GM12878 (cell line): ENCODE measurements at places on chromosomes 7 and 10.

GRCh38 chr7:102992938-102993717 lies 80.3 kb downstream of the LRRC17 start:
- DNase-seq: no peak

DNA sequence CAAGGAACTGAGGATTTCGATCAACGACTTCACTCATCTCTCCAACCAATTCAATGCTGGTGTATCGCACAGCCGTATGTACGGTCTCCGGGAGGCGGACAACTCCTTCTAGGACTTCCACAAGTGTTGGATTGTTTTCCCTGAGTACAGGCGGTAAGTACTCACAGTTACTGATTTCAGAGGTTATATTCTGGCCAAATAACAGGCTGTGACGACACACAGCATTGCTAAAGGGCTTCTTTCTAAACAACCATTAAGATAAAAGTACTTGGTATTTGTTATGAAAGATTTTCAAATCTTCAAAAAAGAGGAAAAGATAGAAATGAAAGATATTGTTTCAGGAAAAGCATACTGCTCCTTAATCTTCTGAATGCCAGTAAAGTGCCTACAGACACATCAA lies 52.2 kb downstream of the IRF5 start:
- no peak for DNase-seq

GRCh38 chr7:52518869-52519268 lies 516.6 kb upstream of the POM121L12 start:
- DNase-seq: no peak

GRCh38 chr7:148905093-148905666 lies 21.1 kb upstream of the EZH2 start:
- no peak for DNase-seq

DNA sequence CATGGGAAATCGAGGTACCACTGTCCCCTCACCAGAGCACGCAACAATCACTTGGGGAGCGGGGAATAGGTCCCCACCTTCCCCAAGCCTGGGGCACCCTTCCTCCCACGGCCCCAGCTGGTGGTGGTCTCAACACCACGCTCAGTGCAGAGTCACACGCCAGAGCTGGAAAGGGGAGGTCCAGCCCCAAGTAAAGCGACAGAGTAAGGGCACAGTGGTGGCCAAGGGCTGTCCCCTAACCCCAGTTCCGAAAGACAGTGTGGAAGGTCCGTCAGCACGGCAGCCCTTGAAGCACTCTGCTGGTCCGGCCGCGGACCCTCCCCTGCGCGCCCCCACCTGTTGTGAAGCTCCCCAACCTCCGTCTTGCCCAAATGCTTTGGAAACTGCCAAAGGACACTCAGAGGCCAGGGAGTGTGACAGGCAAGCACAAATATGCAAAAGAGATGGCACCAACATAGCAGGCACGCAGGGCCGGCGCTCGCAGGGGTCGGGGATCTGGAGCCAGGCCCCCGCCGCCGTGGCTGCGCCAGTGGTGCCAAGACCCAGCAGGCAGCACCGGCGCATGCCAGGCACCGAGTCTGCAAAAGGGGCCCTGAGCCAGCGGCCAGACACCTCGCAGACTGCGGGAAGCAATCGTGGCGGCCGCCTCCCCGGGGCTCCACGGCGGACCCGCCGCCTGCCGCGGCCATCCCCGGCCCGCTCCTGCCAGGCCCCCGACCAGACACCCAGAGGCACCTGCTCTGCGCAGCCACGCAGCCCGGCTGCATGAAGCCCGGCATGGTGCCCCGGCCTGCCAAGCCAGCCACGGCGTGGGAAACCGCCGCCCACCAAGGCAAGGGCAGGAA lies 51.6 kb upstream of the SRRM3 start:
- DNase-seq: no peak

- no peak for DNase-seq
These were observed 92.2 kb upstream of the ZPBP start for GRCh38 chr7:50185208-50185607.

- no peak for DNase-seq
These were observed 8.3 kb upstream of the DENND10 start for GRCh38 chr10:119095640-119096039.

- DNase-seq: no peak
These were observed 1.8 kb upstream of the XPNPEP1 start for GRCh38 chr10:109924967-109925620.

DNA sequence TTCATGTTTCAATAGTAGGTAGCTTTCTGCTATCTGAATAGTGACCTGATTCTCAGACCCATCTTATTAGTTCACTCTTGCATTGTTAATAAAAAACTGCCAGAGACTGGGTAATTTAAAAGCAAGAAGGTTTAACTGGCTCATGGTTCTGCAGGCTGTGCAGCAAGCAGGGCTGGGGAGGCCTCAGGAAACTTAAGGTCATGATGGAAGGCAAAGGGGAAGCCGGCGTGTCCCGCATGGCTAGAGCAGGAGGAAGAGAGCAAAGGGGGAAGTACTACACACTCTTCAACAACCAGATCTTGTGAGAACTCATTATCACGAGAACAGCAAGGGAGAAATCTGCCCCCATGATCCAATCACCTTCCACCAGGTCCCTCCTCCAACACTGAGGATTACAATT lies 185.2 kb upstream of the PITRM1 start:
- DNase-seq: no peak

GRCh38 chr7:11319491-11320274 lies 346.0 kb downstream of the PHF14 start:
- no peak for DNase-seq

DNA sequence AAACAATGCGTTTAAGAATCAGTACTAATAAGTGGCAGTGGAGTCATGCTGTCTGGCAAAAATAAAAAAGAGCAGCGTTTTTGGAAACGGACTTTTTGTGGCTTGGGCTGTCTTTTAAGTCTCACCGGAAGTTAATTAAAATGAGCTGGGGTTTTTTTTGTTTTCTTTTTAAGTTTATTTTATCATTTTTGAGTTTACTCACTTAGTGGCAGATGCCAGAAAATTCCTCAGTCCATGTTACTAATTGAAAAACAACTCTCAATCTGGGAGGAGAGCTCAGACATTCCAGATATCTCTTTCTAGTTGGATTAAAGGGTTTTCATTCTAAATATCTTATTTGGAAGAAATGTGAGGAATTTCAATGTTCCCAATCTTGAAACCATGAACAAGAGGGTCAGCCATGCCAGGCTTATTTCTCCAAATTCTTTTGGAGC lies 133.8 kb upstream of the AGR3 start:
- DNase-seq: no peak

DNA sequence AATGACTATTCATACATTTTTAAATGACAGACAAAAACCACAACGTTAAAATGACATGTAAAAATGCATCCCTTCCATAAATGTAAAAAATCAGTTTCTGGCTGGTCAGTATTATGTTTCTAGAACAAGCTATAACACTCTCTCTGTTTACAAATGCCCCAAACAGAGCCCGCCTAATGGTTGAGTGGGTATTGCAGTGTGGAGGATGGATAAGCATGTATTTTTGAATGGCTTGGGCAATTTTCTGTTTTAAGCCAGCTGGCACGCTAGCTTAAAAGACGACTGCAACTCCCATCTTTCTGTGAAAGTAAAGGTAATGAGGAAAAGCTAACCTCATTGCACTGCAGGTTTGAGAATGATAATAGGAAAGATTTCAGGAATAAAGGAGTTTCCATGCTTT lies 430.7 kb downstream of the PARD3 start:
- no peak for DNase-seq

- no peak for DNase-seq
These were observed 15.1 kb upstream of the TTYH3 start for GRCh38 chr7:2616387-2617324.

GRCh38 chr10:26481914-26482550 lies 43.9 kb downstream of the APBB1IP start:
- no peak for DNase-seq

DNA sequence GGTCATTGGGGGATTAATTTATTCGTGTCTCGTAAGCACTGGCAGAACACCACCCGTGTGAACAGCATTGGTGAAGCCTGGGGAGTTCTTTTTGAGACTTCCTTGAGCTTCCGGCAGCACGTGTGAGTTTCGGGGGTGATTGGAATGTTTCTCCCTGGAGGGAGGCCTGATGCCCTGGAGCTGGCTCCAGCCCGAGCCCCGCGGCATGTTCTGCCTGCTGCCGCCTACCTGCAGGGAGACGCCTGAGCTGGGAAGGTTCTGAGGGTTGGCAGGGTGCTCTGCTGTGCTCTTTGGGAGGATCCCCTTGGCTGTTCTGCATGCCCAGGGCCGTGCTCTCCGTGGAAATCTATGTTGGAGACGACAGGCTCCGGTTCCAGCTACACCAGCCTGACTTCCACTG lies 159.3 kb downstream of the MGMT start:
- no peak for DNase-seq

GRCh38 chr10:102604439-102604841 lies 39.8 kb upstream of the TRIM8 start:
- no peak for DNase-seq

GRCh38 chr7:157008206-157009169 lies 2.0 kb downstream of the MNX1 start:
- DNase-seq: no peak

- DNase-seq: no peak
These were observed 11.1 kb downstream of the LRRC4 start for GRCh38 chr7:128020159-128020558.

DNA sequence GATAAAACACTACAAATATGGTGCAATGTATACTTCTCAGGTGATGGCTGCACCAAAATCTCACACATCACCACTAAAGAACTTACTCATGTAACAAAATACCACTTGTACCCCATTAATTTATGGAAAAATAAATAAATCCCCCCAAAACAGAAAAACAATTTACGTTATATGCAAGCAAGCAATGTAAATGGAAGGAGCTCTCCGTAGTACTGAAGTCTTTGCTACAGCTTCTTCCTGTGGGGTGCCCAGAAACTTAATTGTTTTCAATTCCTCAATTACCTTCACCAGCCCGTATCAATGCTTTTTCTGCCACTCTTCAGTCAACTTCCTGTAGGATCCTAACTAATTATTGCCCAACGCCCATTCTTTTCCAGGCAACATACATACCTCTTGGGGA lies 138.1 kb downstream of the RELN start:
- DNase-seq: no peak

DNA sequence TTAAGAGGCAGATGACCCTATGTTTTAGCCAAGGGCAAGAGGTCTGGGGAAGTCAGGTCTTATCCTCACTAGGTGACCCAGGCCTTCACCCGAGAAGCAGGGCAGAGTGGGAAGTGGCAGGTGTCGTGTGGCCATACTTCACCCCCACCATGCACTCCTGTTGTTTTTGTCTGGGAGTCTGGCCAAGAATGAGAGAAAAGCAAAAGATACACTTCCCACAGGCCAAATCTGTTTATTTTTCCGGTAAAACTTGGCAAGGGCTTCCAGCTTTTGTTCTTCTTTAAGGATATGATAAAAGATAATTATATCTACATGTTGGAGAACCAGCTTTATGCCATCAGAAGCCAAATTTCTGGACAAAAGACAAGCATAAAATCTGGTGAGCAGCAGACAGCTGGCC lies 137.4 kb upstream of the CDC14C start:
- no peak for DNase-seq

DNA sequence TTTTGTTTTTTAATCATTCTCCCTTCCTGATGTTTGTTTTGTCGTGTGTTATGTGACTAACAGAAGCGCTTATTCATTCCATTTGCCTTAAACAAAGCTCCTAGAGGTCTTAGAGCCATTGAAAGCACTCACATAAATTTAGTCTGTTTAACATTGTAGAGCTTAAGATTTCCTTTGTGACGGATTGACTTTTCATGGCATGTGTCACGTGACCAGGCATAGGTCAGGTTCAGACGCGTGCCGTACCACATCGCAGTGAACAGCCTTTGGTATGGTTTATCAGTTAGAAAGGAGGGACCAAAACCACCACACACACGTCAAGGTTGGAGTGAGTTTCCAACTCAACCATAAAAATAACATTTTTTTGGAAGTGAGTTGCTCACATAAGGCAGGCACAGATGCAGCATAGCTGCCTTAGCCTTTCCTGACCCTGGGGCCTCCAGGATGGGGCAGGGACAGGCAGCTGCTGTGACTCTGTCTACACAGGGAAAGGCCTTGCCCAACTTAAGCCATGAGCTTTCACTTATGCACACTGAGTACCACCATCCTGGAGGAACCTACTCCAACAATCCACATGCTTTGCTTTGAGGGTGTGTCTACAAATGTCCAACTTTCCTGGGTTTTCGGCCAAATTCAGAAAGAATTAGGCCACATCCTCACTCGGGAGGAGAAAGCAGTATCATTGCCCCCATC lies 55.5 kb downstream of the WDFY4 start:
- DNase-seq: no peak

DNA sequence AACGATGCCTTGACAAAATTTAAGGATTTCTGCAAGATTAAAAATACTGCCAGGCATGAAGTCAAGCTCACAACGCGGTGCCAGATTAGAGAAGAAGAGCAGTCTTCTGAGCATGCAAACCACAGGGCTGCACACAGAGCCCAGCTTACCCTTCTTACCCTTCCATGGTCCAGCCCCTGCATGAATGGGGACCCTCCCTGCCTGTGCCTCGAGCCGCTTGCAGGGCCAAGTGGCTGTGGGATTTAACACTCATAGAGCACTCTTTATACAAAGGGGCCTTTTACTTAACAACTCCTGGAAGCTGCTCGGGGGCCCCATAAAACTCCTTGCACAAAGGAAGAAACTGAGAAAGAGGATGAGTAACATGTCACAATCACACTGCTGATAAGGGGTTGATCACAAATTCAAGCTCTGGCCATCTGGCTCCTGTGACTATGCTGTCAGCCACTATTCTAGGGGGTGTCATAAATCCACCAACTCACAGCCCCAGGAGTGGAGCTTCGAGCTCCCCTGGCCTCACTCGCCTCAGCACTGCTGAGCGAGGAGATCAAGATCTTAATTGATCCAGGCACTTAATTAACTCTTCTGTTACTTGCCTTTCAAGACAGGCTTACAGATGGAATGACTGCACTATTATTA lies 514.8 kb downstream of the TNS3 start:
- no peak for DNase-seq
